ENCODE measurements at places on chromosomes 11 and 22. TPM values are rescaled to one million over a fixed set of nuclear protein-coding genes. Genes with fewer than 3 reads are reported as not detected.

ST14 gene
- 61.1 TPM for total RNA-seq

DNA sequence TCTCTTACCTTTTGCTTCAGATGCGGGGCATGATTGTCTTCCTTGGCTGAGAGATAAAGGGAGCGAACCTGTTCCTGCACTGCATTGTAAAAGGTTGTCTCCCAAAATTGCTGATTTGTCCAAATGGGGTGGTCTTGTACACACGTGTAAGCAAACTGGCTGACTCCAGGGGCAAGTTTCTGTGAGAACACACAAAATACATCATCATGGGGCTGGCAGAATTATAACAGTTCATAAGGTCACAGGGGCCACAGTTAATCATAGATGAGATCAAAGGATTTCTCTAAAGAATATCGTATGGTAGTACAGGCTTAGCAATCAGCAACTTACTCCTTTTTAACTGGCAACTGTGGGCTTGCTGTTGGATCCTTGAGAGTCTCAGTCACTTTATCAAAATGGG is 194.3 kb downstream of the SWAP70 start:
- DNase-seq, result no peak
- H3K27ac ChIP-seq, result no peak overlapping the region
- no peaks in the 10 kb centered on the region for H3K27me3 ChIP-seq
- no peak overlapping the region for H3K4me3 ChIP-seq

GRCh38 chr22:19630614-19631013 is 83.7 kb upstream of the SEPTIN5 start:
- H3K4me3 ChIP-seq, result no peak overlapping the region
- peaks cover 12% of the 10 kb centered on the region for H3K4me1 ChIP-seq
- H3K27me3 ChIP-seq, result no peaks in the 10 kb centered on the region

- peak overlapping the region; percentile 87 for H3K4me3 ChIP-seq
- peaks cover 18% of the 10 kb centered on the region for H3K4me1 ChIP-seq
- no peaks in the 10 kb centered on the region for H3K27me3 ChIP-seq
- DNase-seq, result no peak
- peaks cover 46% of the 10 kb centered on the region for H3K36me3 ChIP-seq
Observed at GRCh38 chr22:36480941-36481392, 473 bp downstream of the TXN2 start.

OR2D2 gene
- not detected for total RNA-seq

CRYBB3 gene
- 0.74 TPM for total RNA-seq

- H3K27ac ChIP-seq, result no peak overlapping the region
- DNase-seq, result no peak
- H3K4me3 ChIP-seq, result no peak overlapping the region
- H3K27me3 ChIP-seq, result no peaks in the 10 kb centered on the region
- no peaks in the 10 kb centered on the region for H3K36me3 ChIP-seq
Observed at GRCh38 chr11:116244889-116245288, 527.9 kb downstream of the BUD13 start.

- H3K36me3 ChIP-seq, result peaks cover 27% of the 10 kb centered on the region
- DNase-seq, result no peak
- no peak overlapping the region for H3K4me3 ChIP-seq
- H3K4me1 ChIP-seq, result no peaks in the 10 kb centered on the region
- H3K27me3 ChIP-seq, result no peaks in the 10 kb centered on the region
Observed at GRCh38 chr11:119041821-119042514, 11.3 kb upstream of the SLC37A4 start.

All from lower lobe of right lung (tissue), 2 donors.